WERI-Rb-1 (cell line): ENCODE measurements at places on chromosomes 7 and 10.
A peak's percentile ranks its signal among the peaks of the same experiment; 100 is the strongest.

DNA sequence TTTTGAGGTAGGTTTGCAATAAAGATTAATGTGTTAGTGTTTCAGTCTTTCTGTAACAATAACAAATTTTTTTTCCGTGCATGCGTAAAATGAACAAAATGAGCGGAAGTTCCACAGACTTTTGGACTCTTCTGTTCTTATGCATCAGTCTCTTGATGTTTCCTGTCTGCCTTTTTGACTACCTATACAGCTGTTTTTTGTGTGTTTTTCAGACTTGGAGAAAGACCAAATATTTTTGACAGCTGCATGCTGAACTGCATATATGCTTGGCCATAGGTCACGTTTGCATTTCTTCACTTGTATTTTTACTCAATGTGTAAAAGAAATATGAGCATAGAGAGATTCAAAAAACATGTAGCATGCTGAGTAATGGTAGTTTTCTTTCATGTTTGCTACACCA, 119.3 kb downstream of the BBS9 start:
- DNase-seq, result no peak

GRCh38 chr10:119207713-119208552, 562 bp downstream of the GRK5 start:
- DNase-seq, result peak; percentile 35

DNA sequence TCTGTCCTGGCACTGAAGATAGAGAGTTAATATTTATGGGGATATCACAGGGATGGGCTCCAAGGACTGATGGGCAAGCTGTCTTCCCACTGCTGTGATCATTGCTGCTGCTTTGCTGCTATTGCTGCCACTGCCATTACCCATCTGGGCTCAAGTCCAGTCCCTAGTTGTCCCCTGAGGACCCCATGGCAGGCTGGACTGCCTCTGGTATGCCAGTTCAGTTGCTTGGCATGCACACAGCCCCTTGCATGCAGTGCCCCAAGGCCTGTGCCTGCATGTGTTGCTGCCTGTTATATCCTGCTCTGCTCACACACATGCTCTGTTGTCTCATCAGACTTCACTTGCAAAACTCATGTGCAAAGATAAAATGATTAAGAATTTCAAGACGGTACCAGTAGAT, 109.5 kb downstream of the ADRA2A start:
- no peak for DNase-seq

- peak; percentile 45 for DNase-seq
Measured at GRCh38 chr7:135260930-135261721, 27.5 kb downstream of the STRA8 start.

- DNase-seq, result no peak
Measured at GRCh38 chr7:80907141-80907601, 11.7 kb downstream of the SEMA3C start.

GRCh38 chr7:91459539-91459938, 195.3 kb downstream of the FZD1 start:
- no peak for DNase-seq
